NCI-H748 treated with DMSO at 0.1 percent for 48 hours (cell line): ENCODE measurements at places on chromosomes 12 and 14.
A peak's percentile ranks its signal among the peaks of the same experiment; 100 is the strongest.

DNA sequence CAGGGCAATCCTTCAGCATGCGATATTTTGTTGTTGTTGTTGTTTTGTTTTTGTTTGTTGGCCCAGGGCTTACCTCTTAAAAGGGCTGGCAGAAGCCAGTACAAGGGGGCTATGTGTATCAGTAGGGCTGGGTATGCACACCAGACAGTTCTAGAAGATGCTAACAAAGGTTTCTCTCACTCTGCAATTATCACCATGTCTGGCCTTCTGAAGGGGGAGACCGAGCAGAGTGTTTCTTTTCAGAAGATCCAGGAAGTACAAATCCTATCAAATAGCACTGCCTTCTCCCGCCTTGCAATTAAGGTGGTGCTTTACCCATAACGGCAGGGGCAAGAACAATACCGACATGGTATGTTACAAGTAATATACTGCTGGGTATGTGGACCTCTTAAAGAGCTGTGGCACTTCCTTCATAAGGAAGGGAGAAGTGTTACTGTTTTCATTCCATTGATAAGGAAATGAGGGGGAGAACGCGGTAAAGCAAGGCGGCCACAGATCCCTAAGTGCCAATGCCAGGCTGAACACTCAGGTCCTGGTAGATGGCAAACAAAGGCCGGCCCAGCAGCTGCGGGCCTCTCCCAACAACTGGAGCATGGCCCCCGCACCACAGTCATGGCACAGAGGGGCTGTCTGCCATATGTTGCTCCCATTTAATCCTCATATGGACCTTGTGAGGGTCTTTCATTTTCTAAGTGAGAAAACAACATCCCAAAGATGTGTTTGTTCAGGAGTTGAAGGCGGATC lies 19.2 kb upstream of the CACNA2D4 start:
- no peak for DNase-seq

DNA sequence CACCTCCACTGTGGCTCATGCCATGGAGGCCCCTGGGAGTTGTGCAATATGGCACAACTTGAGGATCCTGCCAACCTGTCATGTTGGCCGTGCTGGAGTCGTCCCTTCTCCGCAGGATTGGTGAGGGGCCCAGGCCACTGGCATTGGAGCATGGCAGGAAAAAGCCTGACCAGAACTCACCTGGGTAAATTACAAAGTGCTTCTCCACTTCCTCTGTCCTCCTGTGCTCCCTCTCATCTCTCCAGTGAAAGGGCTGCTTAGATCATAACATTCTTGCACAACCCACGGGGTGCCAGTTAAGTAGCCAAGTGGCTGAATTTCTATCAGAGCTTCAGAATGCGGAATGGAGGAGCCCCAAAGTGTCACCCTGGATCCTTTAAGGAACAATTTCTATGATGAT lies 381.0 kb downstream of the DPF3 start:
- no peak for DNase-seq

DNA sequence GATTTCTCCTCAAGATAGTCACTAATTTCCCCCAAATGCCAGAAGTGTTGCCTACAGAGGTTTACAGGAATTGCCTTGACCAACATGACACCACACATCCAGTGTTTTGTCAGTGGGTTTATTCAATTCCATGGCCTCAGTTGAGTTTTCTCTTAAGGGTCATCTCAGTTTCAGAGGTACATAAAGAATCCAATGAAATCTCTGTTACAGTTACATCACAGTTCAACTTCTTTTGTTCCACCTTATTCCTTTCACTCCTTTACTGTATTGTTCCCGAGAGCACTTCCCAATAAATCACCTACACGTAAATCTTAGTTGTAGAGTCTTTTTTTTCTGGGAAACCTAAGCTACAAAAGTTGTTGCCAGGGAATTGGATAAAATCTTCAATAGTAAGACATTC lies 73.6 kb upstream of the GARIN6 start:
- no peak for DNase-seq

- no peak for DNase-seq
These were observed 26.3 kb downstream of the ZFYVE21 start for GRCh38 chr14:103741876-103742275.

DNA sequence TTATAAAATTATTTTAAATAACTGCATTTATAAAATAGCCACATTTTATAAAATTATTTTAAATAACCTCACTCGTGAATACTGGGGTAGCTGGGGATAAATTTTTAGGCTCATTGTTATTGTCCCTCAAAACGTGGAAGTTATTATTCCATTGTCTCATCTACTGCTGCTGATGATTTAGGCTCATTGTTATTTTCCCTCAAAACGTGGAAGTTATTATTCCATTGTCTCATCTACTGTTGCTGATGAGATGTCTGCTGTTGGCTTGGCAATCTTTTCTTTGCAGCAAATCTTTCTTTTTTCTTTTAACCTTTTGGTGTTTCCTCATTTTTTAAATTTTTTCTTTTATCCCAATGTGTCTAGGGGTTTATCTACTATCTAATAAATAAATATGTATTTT lies 182.6 kb upstream of the PZP start:
- no peak for DNase-seq

GRCh38 chr12:46071769-46072624 lies 81.6 kb upstream of the SCAF11 start:
- DNase-seq = peak; percentile 42

DNA sequence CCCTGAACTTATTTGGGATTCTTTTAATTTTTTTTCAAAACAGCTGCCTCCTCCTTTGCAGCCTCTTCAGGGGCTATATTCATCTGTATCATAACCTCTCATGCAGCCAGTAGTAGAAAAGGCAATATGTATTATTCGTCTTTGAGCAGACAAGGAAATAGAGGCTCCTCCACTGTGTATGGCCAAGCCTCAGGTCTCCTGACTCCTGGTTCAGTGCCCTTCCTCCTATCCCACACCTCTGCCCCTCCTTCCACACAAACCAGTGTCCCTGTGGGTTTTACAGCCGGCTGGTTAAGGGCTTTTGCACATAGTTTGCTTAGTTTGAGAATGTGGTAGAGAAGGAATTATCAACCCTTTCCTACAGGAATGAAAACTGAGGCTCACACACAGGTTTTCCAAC lies 8.8 kb upstream of the ACVRL1 start:
- DNase-seq = no peak
